Activated T-cell treated with anti-CD3 and anti-CD28 coated beads, Interleukin-2, amount 50 U/mL, for 24 hours (primary cell): ENCODE measurements at places on chromosomes 3 and 15.
A peak's percentile ranks its signal among the peaks of the same experiment; 100 is the strongest.

DNA sequence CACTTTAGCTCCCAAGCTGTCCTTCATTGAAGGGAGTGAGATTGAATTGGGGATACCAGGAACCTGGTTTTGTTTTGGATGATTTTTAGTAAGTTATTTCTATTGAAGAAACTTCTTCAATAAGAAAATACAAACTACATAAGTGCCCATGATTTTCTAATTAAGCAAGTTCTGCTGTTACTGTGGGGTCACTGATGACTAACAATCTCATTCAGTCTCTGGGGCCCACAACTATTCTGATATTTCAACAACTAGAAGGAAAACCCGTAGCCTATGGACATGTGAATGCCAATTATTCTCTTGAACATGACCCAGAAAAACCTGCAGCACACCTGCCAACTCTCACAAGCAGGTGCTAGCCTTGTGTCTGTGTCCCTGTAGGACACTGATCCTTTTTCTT, 184.6 kb downstream of the DCLK3 start:
- no peak for DNase-seq

- DNase-seq, result peak; percentile 55
These were observed 607 bp upstream of the IMP3 start for GRCh38 chr15:75640483-75641178.

DNA sequence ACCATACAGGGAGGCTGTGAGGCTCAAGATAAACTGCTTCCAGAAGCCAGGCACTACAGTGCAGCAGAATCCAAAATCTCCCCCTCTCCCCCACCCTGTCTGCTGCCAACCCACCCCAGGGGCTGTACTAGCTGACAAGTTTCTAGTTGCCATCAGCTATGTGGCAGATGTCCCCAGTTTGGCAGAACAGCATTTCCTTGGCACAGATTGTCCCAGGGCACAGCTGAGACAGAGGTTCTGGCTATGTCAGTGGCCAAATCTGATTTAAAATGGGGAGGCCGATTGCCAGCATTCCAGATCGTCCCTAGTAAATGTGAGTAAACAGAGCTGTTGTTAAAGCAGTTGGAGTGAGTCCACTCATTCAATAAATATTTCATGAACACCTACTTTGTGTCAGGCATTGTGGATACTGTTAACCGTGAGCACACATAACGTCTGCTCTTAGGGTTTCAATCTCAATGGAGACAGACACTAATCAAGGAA, 28.0 kb upstream of the CCDC174 start:
- no peak for DNase-seq

DNA sequence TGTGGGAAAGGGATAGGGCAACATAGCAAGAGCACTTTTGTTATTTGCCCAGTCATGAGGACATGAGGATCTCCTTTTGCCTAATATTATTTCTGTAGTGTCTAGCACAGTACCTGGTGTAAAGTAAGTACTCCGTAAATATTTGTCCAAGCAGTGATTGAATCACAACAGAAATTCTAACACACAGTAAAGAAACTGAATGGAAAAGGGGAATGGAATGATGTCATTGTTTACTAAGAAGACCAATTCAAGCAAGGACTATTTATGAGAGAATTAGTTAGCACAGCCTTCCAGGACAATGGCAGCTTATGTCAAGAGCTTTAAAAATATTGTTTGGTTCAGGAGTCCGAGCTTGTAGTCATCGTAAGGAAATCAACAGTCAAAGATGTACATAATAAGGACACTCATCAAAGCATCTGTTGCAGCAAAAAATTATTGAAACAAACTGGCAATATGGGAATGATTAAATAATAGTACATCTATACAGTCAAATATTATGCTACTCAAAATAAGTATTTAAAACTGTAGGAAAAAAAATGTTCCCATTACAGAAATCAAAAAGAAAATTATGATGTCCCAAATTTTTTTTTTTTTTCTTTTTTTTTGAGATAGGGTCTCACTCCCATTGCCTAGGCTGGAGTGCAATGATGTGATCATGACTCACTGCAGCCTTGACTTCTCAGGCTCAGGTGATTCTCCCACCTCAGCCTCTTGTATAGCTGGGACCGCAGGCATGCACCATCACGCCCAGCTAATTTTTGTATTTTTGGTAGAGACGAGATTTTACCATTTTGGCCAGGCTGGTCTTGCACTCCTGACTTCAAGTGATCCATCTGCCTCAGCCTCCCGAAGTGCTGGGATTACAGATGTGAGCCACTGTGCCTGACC, 17.9 kb downstream of the CAPN7 start:
- no peak for DNase-seq
